ENCODE measurements at places on chromosomes 7 and 10.
A peak's percentile ranks its signal among the peaks of the same experiment; 100 is the strongest.

GRCh38 chr10:79140855-79141254, 72.1 kb downstream of the ZMIZ1 start:
- no peak for DNase-seq

DNA sequence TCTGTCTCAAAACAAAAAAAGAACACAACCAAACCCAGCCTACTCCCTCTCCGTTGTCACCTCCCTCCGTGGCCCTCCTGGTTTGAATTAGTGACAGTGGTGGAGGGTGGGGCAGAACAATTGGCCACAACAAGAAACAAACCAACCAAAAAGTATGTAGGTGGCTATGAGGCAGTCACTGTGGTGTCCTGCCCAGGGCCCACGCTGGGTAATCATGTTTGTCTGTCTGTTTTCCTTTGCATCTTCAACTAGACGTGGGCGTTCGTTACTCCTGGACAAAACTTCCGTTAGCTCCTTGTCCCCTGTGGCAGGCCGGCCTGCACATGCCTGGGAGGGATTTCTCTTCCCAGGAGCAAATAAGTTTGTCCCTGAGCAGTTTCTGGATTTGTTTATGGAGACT, 78.4 kb downstream of the XRCC2 start:
- no peak for DNase-seq

DNA sequence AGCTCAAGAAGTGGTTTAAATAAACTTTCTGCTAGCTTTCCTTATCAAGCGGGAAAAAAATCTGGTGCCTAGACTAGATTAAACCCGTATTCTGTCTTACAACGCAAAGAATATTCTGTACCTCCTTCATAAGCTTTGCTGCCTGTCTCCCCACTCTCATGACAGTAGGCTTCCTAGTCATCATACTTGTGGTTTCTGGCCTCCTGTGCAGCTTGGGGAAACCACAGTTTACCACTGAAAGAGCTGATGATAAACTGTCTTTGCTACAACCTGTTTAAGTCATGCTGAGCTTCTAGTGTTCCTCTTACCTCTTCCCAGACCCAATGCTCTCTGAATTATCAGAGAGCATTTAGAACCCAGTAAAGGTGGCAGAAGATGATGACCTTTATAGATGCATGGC, 55.0 kb downstream of the PODXL start:
- DNase-seq: peak; percentile 57

DNA sequence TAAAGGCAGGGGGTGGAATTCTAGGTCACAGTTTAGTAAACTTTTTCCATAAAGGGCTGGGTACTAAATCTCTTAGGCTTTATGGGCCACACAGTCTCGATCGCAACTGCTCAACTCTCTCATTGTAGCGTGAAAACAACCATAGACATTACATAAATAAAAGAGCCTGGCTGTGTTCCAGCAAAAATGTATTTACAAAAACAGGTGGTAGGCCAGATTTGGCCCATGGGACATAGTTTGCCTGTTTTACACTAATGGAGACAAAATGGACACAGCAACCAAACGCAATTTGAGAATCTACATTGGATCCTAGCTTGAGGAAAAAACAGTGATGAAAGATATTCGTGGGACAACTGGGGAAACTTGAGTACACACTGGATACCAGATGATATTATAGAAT, 23.2 kb upstream of the MALSU1 start:
- DNase-seq: no peak

GRCh38 chr10:30027057-30028005, 32.1 kb downstream of the JCAD start:
- DNase-seq: peak; percentile 95

DNA sequence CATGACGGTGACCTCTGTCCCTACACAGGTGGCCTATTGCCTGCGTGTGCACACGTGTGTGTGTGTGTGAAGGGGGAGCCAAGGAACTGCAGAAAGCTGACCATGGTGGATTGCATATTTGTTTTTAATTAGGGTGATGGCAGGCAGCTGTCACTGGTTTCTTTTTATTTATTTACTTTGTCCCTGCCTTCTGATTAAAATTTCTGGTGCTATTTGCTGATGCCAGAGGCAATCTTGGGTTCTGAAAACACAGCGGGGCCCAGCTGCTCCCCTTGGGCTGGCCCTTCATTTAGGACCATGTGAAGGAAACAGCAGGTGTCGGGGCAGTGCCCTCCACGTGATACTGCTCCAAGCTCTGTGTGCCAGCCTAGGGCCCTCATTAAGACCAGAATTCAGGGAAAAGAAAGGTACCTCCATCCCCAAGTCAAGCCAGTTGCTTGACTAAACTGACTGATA, 71.3 kb upstream of the PODXL start:
- no peak for DNase-seq

GRCh38 chr7:104240401-104240800, 32.6 kb upstream of the ORC5 start:
- no peak for DNase-seq

DNA sequence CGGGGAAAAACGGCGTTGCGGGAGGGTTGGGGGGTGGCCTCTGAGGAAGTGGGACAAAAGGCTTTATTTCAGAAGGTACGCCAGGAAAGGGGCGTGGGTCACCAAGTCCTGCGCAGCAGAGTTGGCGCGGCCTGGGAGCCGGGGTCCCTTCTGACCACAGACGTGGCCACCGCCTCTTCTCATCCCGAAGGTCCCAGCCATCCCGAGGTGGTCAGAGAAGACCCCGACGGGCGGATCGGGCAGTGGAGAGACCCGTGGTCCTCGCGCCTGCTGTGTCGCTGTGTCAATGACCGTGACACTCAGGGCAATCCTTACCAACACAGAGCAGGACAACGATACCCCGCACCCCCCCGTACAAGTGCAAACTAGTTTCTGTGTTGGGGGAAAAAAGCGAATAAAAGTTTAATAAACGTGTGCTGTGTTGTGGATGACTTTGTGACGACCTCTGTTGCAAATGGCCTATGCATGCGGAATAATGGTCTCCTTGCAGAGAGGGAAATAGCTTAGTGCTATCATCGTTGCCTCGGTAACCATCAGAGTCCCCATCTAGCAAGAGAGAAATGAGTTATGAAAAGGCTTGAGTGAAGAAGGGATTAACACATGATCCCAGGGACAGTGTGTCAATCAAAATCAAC, 19.4 kb upstream of the GATA3 start:
- DNase-seq: peak; percentile 37

DNA sequence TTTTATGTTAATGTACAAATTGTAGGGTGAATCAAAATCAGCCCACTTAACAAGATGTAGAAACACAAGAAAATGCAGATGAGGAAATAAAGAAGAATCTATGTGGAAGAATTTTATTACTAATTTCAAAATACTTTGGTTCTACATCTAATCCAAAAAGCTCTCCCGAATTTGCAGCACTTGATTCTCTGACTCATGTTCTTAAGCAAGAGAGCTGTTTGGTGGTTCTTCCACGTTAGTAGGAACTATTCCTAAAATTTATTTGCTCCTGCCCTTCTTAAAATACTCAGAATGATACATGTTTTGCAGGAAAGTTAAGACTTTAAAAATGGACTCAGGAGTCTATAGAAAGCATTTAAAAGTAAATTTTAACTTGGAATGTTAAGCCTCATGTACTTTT, 91.8 kb downstream of the ZMYND11 start:
- no peak for DNase-seq

- no peak for DNase-seq
Observed at GRCh38 chr7:28891192-28891875, 66.8 kb downstream of the TRIL start.
